ENCODE measurements at places on chromosomes 4 and X.

GRCh38 chr4:1492142-1492457, 85.9 kb upstream of the NKX1-1 start:
- DNase-seq: no peak

DNA sequence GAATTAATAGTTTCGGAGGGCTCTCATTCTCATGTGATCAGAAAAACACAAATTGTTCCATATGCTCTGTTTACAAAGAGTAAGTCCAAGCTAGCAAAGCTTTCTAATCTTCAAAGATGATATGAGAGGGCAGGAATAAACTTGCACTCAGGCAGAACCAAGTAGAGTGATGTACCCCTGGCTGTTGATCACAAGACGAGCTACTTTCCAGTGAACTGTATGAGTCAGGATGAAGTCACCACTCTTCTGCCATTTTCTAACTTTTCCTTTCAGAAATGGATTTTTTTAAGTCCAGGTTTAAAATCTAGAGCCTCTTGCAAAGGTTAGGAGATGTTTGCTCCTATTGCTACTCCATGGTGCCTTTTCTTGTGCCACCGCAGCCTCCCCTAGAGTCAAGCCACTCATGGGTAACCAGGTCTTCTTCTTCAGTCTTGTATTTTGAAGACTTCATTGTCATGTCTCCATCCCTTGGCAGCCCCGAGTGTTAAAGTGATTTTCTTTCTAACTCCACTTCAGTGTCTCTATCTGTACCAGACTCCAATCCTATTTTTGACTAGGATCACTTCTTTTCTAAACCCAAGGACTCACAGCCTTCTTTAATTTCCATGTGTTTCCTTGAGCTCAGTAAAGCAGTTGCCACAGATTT, 171.9 kb upstream of the GALNT7 start:
- no peak for DNase-seq

- DNase-seq: no peak
Measured at GRCh38 chrX:2536974-2537373, 36.2 kb upstream of the DHRSX start.

DNA sequence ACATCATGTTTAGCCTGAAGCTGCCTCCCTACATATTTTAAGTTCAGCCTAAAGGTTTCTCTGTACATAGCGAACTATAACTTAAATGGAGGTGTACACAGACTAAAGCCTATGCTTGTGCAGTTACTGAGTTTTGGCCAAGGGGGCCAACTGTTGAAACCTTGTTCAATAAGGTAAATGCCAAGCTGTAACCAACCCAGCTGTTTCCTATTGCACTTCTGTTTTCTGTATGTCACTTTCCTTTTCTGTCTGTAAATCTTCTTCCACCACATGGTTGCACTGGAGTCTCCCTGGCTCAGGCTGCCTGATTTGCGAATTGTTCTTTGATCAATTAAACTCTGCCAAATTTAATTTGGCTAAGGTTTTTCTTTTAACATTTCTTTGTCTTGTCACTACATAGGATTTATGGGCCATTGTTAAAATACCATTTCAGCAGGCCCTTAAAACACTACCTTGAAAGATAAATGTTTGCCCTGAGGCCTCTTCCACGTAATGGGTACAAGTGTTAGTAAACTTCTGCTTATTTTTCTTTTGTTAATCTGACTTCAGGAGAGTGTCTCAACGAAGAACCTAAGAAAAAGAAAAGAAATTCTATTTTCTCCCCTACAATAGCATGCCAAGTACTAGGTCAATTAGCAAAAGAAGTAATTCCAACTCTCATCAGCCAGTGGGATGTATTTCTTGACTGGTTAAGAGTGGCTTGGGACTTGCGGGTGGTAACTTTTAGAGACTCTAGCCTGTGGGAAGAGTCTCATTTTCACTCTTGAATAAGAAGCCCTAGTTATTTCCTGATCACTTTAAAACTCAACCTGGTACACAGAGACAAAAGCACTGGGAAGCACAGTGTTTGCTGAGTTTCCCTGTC, 45.7 kb upstream of the PRSS12 start:
- DNase-seq: no peak
